A549 treated with CORT108297 at 1 μM for 4 hours (cell line): ENCODE measurements at places on chromosomes 2 and 18. TPM values are rescaled to one million over a fixed set of nuclear protein-coding genes. Genes with fewer than 3 reads are reported as not detected.

The GAREM1 gene
- 2.8 to 4.3 TPM (median 3.3 TPM) in 5 replicates for total RNA-seq

The ANKRD29 gene
- 9.7 to 16.4 TPM (median 13.6 TPM) in 5 replicates for total RNA-seq

The GRHL1 gene
- 0.64 to 1.3 TPM (median 0.99 TPM) in 5 replicates for total RNA-seq

The FABP1 gene
- not detected in 5 replicates for total RNA-seq

The TLX2 gene
- 0.16 to 0.44 TPM (median 0.27 TPM) in 5 replicates for total RNA-seq

The LOXHD1 gene
- not detected in 5 replicates for total RNA-seq

The GPC1 gene
- total RNA-seq, result 152 to 240 TPM (median 223 TPM) in 5 replicates
